ENCODE measurements at places on chromosomes 7 and 10. TPM values are rescaled to one million over a fixed set of nuclear protein-coding genes. Genes with fewer than 3 reads are reported as not detected.
A peak's percentile ranks its signal among the peaks of the same experiment; 100 is the strongest.

The TAS2R4 gene
- total RNA-seq, result 0.54 TPM

The PSMC2 gene
- total RNA-seq, result 132 TPM

The LIPN gene
- not detected for total RNA-seq

The PSPH gene
- 33.8 TPM for total RNA-seq

The DOCK4 gene
- total RNA-seq, result 0.31 TPM

The RALA gene
- 32.5 TPM for total RNA-seq

The GPR15LG gene
- not detected for total RNA-seq

The ARF5 gene
- total RNA-seq, result 106 TPM

The DMBT1 gene
- not detected for total RNA-seq

The CFTR gene
- total RNA-seq, result not detected

The CYP17A1 gene
- total RNA-seq, result not detected

GRCh38 chr7:156022483-156023459 lies 210.5 kb upstream of the SHH start:
- peaks cover 2% of the 10 kb centered on the region for H3K27me3 ChIP-seq
- peaks cover 14% of the 10 kb centered on the region for H3K4me1 ChIP-seq
- DNase-seq, result no peak
- H3K27ac ChIP-seq, result no peak overlapping the region
- no peak overlapping the region for H3K4me3 ChIP-seq
- no peaks in the 10 kb centered on the region for H3K36me3 ChIP-seq

GRCh38 chr10:30466445-30466844 lies 32.5 kb downstream of the MAP3K8 start:
- H3K4me1 ChIP-seq, result peaks cover 5% of the 10 kb centered on the region
- H3K4me3 ChIP-seq, result no peak overlapping the region
- H3K27ac ChIP-seq, result no peak overlapping the region

GRCh38 chr7:20783700-20784387 lies 2.8 kb downstream of the SP8 start:
- peak overlapping the region; percentile 52 for H3K4me3 ChIP-seq
- peaks cover 15% of the 10 kb centered on the region for H3K4me1 ChIP-seq
- H3K27ac ChIP-seq, result peak overlapping the region; percentile 76
- peaks cover 73% of the 10 kb centered on the region for H3K27me3 ChIP-seq
- peak; percentile 11 for DNase-seq
- H3K36me3 ChIP-seq, result peaks cover 3% of the 10 kb centered on the region

DNA sequence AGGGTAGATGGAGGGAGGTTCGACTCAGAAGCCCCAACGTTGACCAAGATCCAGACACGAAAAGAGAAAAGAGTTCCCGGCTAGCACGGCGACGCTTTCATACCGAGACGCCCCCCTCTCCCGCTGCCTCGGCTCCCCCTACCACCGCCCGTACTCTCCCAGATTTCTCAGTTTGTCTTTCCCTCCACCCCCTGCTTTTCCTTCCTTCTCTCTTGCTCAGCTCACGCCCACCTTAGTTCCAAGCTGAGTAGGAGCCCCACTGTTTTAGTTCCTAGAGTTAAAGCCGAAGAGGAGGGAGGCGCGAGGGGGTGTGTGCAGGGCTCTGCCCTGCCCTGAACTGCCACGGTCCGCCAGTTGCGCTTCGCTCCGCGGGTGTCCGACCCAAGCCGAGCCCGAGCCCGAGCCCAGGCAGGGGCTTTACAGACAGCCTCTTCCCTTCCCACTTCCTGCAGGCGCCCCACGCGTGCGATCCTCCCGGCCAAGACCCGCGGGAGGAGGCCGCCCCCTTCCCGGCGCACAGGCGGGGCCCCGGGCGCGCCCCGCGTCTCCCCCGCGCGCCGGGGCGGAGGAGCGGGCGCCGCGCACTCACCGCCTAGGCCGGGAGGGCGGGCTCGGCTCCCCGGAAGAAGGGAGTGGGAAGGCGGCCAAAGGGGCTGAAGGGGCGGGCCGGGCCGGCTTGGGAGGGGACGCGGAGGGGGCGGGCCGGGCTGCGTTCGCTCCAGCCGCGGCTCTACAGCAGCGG lies at the start of gene EPHB6:
TSS of gene EPHB6 (plus strand) at position 705 of the 742 bp plus-strand sequence. CDS start 8,152 bp downstream, outside the sequence.
- H3K36me3 ChIP-seq, result no peaks in the 10 kb centered on the region
- no peaks in the 10 kb centered on the region for H3K27me3 ChIP-seq
- H3K4me1 ChIP-seq, result peaks cover 6% of the 10 kb centered on the region
- DNase-seq, result peak; percentile 58

GRCh38 chr7:85030893-85031292 lies 156.0 kb downstream of the SEMA3D start:
- H3K27ac ChIP-seq, result no peak overlapping the region
- H3K36me3 ChIP-seq, result no peaks in the 10 kb centered on the region
- peaks cover 2% of the 10 kb centered on the region for H3K27me3 ChIP-seq
- H3K4me1 ChIP-seq, result no peaks in the 10 kb centered on the region
- no peak overlapping the region for H3K4me3 ChIP-seq

DNA sequence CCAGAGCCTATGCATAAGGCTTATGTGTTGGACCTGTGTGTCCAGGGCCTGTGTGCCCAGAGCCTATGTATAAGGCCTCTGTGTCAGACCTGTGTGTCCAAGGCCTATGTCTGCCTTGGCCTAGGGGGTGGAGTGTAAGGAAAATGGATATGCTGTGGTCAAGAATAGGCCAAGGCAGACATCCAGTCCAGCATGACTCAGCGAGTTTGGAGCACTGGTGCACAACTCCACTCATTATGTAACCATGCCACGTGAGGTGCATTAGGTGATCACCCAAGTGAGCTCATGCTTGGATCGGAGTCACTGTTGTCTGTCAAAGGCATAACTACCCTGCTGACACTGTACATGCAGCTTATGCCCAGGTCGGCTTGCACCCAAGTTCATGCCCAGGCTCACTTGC lies 238.9 kb downstream of the CACNA2D1 start:
- no peaks in the 10 kb centered on the region for H3K4me1 ChIP-seq
- no peaks in the 10 kb centered on the region for H3K36me3 ChIP-seq
- H3K4me3 ChIP-seq, result no peak overlapping the region

DNA sequence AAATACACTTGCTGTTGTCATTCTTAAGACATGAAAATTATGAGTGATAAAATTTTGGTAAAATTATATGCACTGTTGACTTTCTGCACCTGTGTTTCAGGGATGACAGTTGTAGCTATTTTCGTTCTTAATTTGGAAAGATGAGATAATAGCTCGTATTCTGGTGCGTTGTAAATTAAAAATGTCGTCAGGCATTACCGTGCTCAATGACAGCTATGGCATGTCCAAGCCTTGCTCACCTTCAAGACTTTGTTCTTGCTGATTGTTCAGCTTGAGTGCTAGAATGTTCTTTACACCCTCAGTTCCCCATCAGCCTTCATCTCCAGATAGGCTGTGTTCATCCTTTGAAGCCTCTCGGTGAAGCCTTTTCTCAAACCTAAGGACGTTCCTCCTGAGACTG lies 21.5 kb downstream of the TRRAP start:
- no peak overlapping the region for H3K4me3 ChIP-seq
- H3K27me3 ChIP-seq, result no peaks in the 10 kb centered on the region
- no peaks in the 10 kb centered on the region for H3K4me1 ChIP-seq
